ENCODE measurements at places on chromosomes 2 and 18. TPM values are rescaled to one million over a fixed set of nuclear protein-coding genes. Genes with fewer than 3 reads are reported as not detected.

The OXER1 gene
- total RNA-seq = 4.5 TPM

The ANO7 gene
- 140 TPM for total RNA-seq

The SMYD1 gene
- total RNA-seq = 2.4 TPM

- no peak overlapping the region for H3K4me3 ChIP-seq
- no peaks in the 10 kb centered on the region for H3K27me3 ChIP-seq
- H3K36me3 ChIP-seq = no peaks in the 10 kb centered on the region
- peak; percentile 57 for DNase-seq
- H3K4me1 ChIP-seq = no peaks in the 10 kb centered on the region
These were observed 205.1 kb downstream of the TNS1 start for GRCh38 chr2:217797661-217798069.

DNA sequence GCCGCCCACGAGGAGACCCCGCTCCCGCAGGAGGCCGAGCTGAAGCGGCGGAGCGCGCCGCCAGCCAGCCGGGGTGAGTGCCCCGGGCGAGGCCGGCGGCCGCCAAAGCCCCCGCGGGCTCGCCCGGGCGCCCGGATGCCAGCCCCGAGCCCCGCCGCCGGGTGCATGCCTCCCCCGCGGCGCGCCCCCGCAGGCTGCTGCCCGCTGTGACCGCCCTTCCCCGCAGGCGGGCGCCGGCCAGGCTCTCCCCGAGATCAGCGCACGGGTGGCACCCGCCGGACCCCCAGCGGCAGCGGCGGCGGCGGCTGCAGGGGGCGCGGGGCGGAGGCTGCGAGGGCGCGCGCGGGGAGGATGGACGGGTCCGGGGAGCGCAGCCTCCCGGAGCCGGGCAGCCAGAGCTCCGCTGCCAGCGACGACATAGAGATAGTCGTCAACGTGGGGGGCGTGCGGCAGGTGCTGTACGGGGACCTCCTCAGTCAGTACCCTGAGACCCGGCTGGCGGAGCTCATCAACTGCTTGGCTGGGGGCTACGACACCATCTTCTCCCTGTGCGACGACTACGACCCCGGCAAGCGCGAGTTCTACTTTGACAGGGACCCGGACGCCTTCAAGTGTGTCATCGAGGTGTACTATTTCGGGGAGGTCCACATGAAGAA lies 470 bp downstream of the KCNF1 start:
- H3K4me3 ChIP-seq = peak overlapping the region; percentile 25
- H3K27me3 ChIP-seq = peaks cover 4% of the 10 kb centered on the region
- H3K27ac ChIP-seq = no peak overlapping the region
- no peak for DNase-seq
- no peaks in the 10 kb centered on the region for H3K36me3 ChIP-seq

DNA sequence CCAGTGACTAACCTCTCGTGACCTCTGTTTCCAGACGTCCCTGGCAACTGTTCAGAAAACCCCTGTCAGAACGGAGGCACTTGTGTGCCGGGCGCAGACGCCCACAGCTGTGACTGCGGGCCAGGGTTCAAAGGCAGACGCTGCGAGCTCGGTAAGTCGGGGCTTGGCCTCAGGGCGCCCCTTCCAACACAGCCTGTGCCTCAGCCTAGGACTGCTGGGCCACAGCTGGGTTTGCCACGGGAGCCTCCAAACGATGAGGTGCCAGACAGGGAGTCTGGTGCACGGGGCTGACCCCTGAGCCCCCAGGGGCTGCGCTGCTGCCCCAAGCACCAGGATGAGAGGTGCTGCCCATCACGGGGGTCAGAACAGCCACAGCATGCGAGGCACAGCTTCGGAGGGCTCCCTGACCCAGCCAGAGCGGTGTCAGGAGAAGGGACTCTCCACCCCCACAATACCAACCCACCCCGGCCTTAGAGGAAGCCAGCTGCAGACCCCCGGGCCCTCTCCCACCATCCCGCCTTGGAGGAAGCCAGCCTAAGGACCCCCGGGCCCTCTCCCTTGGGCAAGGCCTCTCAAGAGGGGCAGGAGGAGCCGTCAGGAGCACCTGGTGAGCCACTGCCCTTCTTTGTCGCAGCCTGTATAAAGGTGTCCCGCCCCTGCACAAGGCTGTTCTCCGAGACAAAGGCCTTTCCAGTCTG lies 20.3 kb downstream of the MTERF4 start:
- peak overlapping the region; percentile 61 for H3K27ac ChIP-seq
- H3K36me3 ChIP-seq = no peaks in the 10 kb centered on the region
- DNase-seq = no peak
- no peaks in the 10 kb centered on the region for H3K4me1 ChIP-seq
- no peak overlapping the region for H3K4me3 ChIP-seq

DNA sequence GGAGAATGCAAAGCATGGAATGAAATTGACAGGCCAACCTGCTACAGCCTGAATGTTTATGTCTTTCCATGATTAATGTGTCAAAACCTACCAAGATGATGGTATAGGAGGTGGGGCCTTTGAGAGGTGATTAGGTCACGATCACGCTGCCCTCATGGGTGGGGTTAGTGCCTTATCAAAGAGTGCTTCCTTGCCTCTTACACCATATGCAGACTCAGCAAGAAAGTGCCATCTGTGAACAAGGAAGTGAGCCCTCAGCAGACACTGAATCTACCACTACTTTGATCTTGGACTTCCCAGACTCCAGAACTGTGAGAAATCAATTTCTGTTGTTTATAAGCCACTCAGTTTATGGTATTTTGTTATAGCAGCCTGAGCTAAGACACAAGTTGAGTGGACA lies 147.5 kb upstream of the BCL2L11 start:
- DNase-seq = no peak
- H3K4me1 ChIP-seq = no peaks in the 10 kb centered on the region
- H3K27me3 ChIP-seq = no peaks in the 10 kb centered on the region
- no peaks in the 10 kb centered on the region for H3K36me3 ChIP-seq
- no peak overlapping the region for H3K27ac ChIP-seq

The SKOR2 gene
- 1.1 TPM for total RNA-seq

The ARHGAP25 gene
- total RNA-seq = 5.0 TPM

GRCh38 chr2:40841856-40842255 lies 390.0 kb upstream of the SLC8A1 start:
- no peaks in the 10 kb centered on the region for H3K4me1 ChIP-seq
- no peaks in the 10 kb centered on the region for H3K36me3 ChIP-seq

DNA sequence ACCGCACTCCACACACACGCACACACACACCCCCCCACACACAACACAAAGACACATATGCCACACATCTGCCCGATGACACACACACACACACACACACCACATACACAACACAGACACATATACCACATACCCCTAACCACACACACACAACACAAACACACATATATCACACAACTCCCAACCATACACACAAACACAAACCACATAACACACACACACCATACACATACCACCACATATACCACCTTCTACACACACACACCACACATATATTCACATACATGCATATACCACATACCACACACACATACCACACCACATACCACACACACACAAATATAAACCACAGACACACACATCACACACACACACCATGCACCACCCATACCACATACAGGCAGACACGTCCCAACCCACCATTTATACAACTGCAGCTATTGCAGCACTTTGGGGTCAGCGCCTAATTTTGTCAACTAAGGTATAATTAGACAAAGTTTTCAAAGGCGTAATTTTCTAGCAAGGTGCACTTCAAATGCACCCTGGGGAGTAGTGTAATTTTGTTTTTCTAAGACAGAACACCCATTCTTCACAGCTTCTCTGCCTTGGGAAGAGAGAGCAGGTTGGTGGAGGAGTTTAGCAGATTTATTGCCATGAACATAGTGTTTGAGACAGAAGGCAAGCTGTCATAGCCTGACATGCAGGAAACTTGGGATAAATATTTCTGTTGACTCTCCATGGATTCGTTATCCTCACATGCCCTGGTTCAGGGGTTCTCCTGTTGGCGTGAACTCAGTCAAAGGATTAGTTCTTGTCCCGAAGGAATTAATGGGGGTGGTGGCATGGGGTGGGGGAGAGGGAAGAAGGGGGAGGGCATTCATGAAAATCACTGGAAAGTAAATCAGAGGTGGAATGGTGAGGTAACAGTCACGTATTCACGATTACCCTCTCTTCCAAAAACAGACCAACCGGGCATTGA lies 416.1 kb downstream of the LPIN1 start:
- no peak for DNase-seq
- no peaks in the 10 kb centered on the region for H3K27me3 ChIP-seq
- no peak overlapping the region for H3K4me3 ChIP-seq
- no peak overlapping the region for H3K27ac ChIP-seq
- peaks cover 5% of the 10 kb centered on the region for H3K4me1 ChIP-seq

- H3K36me3 ChIP-seq = no peaks in the 10 kb centered on the region
- no peak overlapping the region for H3K4me3 ChIP-seq
- no peaks in the 10 kb centered on the region for H3K4me1 ChIP-seq
- DNase-seq = no peak
These were observed 324.5 kb upstream of the EPHA4 start for GRCh38 chr2:221896505-221897151.

DNA sequence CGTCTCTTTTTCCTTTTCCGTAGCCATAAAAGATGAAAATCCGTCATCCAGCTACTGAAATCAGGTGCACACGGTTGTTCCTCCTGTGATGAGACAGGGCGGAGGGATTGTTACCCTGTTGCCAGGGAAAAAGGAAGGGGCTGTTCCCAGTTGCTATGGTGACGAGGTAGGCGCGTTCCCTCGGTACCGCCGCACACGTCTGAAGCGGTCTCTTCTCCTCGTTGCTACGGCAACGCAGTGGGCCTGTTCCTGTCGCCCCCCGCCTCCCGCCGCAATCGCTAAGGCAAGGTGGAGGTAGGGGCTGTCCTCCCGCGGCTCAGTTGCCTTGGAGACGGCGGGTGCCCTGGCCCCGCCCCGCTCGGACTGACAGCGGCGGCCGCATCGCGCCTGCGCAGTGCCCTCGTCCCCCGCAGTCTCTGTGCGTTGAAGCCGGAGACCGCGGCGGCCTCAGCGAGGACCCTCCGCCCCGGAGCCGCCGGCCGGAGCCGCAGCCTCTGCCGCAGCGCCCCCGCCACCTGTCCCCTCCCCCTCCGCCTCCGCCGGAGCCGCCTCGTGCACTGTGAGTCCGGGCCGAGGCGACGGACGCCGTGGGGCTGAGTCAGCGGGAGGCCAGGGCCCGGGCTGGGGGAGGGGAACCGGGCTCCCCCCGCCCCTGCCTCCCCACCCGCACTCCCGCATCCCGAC lies at the start of gene MAPRE3:
TSS of gene MAPRE3 (plus strand) at position 394 of the 684 bp plus-strand sequence. CDS start 51,582 bp downstream, outside the sequence.
- no peaks in the 10 kb centered on the region for H3K27me3 ChIP-seq
- peak within 1 kb of the TSS; percentile 73 for H3K4me3 ChIP-seq
- no peaks in the 10 kb centered on the region for H3K36me3 ChIP-seq
- no peaks in the 10 kb centered on the region for H3K4me1 ChIP-seq
- peak within 1 kb of the TSS; percentile 81 for H3K27ac ChIP-seq

GRCh38 chr2:129067953-129068352 lies 749.3 kb upstream of the HS6ST1 start:
- H3K27me3 ChIP-seq = no peaks in the 10 kb centered on the region
- no peak overlapping the region for H3K27ac ChIP-seq
- H3K4me3 ChIP-seq = no peak overlapping the region
- DNase-seq = no peak
- no peaks in the 10 kb centered on the region for H3K36me3 ChIP-seq

The C2orf80 gene
- total RNA-seq = not detected

GRCh38 chr2:100419915-100420314 lies 2.4 kb upstream of the CHST10 start:
- no peak overlapping the region for H3K4me3 ChIP-seq
- DNase-seq = no peak
- no peaks in the 10 kb centered on the region for H3K4me1 ChIP-seq
- H3K36me3 ChIP-seq = no peaks in the 10 kb centered on the region
- no peaks in the 10 kb centered on the region for H3K27me3 ChIP-seq

DNA sequence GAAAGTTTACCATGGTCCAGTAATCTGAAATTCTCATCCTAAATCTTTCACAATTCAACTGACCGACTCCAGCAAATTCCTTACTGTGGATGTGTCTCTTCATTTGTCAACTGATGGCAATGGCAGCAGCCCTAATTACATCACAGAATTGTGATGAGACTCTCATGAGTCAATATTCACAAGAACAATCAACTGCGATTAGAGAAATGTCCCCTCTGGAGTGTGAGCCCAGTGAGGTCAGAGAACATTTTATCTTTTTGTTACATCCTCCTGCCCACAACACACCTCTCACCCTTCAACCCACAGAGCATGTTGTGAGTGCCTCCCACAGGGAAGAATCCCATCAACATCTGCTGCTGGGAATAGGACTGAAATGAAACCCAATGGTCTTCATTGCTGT lies 73.6 kb downstream of the CD226 start:
- H3K27me3 ChIP-seq = no peaks in the 10 kb centered on the region
- no peak overlapping the region for H3K4me3 ChIP-seq
- no peak overlapping the region for H3K27ac ChIP-seq
- no peak for DNase-seq
- no peaks in the 10 kb centered on the region for H3K36me3 ChIP-seq

The ZNF804A gene
- 0.80 TPM for total RNA-seq

The DYSF gene
- 9.4 TPM for total RNA-seq

The SIX3 gene
- total RNA-seq = not detected

- DNase-seq = no peak
- H3K36me3 ChIP-seq = no peaks in the 10 kb centered on the region
- H3K4me1 ChIP-seq = no peaks in the 10 kb centered on the region
These were observed 26.8 kb downstream of the LAMA1 start for GRCh38 chr18:7090771-7091170.

DNA sequence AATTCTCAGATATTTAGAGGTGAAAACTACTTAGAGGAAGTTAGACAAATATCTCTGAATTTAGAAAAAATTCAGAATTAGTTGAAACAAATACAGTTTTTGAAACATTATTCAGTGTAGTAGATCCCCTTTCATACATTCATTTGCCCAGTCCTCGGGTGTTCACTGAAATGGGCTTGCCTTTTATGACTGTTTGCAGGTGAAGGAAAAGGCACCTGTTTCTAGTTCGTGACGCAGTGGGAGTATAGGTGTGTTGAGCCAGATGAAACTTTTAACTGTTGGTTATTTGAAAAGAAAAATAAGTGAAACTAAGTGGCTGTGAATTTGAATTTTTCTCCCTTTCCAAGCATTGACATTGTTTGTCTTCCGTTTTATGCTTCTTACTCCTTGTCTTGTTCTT lies 28.9 kb downstream of the TMEFF2 start:
- no peaks in the 10 kb centered on the region for H3K36me3 ChIP-seq
- no peaks in the 10 kb centered on the region for H3K4me1 ChIP-seq
- H3K4me3 ChIP-seq = no peak overlapping the region
- no peak for DNase-seq

The ASIC4 gene
- 0.09 TPM for total RNA-seq

The ZC3H8 gene
- total RNA-seq = 4.9 TPM

DNA sequence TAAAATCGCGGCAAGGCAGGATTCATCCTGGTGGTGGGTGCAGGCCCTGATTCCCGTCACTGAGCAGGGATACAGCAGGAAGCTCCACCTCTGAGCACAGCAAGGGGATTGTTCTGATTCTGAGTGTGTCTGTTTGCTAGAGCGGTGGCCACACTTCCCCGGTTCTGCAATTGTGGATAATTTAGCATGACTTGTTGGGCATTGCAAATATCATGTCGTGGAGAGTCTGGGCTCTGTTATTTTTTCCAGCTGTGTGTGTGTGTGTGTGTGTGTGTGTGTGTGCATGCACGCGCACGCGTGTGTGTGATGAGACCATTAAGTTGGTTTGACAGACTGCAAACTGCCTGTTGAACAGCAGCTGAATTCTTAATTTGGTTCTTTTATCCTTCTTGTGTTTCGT lies 4.1 kb upstream of the TMEM18 start:
- H3K27me3 ChIP-seq = no peaks in the 10 kb centered on the region
- DNase-seq = no peak
- H3K4me1 ChIP-seq = no peaks in the 10 kb centered on the region
- H3K4me3 ChIP-seq = no peak overlapping the region
- H3K27ac ChIP-seq = no peak overlapping the region
